ENCODE measurements at places on chromosomes 16 and 17.

- DNase-seq = no peak
These were observed 59.2 kb downstream of the B9D1 start for GRCh38 chr17:19303367-19303776.

DNA sequence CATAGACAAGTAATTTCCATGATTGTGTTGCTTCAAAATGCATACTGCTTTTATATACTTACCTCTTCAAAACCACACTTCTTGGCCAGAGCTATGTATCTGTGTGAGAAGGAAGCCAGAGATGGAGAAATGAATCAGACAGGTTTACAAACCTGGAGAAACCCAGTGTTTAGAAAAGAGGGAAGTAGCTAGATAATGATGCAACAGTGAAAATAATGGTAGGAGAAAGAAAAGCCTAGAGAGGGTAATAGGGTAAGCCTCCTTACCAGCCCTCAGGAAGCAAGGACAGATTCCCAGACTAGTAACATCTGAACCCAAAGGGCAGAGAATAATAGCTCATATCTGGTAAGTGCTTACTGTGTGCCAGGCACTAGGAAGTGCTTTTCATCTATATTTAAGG, 250.3 kb upstream of the CDH11 start:
- no peak for DNase-seq

DNA sequence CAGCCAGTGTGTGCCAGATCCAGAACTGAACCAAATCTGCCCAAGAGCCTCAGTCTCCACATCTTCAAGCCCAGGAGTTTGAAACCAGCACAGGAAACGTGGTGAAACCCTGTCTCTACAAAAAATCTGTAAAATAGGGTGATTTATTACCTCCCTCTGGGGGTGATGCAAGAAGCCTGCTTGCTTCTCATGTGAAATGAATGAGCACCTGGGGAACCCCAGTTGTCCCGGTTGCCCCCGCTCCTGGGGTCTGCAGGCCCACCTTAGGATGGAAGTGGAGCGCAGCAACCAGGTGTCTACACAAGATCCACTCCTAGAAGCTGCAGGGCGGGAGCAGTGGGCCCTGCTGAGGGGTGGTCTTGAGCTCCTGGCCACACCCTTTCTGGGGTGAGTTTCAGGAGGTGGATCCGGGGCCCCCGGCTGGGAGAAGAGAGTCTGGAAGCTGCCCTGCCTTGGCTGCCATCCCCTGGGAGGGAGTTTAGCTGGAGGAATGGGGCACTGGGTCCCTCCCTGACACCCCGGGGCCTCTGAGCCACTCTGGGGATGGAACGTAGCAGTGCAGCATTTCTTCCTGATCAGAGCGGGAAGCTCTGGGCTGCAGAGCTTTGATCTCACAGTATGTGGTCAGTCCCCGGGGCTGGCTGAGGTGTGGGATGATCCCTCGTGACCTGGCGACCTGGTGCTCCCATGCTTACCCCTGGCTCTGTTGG, 117.8 kb downstream of the RAB11FIP4 start:
- no peak for DNase-seq

DNA sequence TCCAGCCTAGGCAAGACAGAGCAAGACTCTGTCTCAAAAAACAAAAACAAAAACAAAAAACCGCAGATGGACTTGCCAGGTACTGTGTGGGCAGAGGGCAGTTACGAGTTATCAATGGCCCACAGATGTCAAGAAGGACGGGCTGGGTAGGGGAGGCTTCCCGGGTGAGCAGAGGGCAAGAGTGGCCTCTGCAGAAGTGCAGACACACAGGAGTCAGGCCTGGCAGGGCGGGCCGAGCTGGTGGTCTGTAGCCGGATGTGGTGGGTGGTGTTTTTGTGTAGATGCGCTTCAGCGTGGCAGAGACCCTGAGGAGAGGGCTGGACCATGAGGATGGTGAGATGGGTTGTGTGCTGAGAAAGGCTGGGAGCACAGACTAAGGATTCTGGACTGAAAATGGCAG, 44.9 kb upstream of the KDM6B start:
- no peak for DNase-seq

- DNase-seq = peak; percentile 6
These were observed 14.5 kb downstream of the C17orf100 start for GRCh38 chr17:6666077-6666521.

- DNase-seq = peak; percentile 85
These were observed at the start of gene LASP1 for GRCh38 chr17:38869526-38870258. Gene LASP1, plus strand, starts transcription at chr17:38870058. Its CDS starts 132 bp downstream, at chr17:38870190.

DNA sequence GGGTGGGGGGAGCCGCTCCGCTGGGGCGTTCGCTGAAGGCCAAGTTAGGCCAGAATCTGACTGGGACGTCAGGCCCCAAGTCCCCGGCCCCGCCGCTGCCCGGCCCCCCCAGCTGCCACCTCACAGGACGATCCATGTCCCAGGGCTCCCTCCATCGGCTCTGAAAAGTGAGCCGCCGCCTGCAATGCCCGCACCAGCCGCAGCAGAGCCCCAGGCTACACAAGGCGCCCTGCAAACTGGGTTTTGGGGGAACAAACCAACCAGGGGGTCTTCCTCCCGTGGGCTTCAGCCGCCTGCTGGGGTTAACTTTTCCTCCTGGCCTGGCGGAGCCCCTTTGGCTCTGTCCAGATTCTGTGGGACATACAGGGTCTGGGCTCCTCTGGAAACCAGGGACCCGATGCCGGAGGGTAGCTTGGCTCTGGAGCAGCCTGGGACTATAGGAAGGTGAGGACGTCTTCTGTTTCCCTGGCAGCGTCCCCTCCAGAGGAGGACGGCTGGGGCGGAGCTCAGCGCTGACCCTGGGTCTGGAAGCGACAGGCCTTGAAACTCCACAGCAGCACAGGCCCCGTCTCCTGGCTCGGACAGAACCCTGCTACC, 835 bp downstream of the NME4 start:
- DNase-seq = no peak

DNA sequence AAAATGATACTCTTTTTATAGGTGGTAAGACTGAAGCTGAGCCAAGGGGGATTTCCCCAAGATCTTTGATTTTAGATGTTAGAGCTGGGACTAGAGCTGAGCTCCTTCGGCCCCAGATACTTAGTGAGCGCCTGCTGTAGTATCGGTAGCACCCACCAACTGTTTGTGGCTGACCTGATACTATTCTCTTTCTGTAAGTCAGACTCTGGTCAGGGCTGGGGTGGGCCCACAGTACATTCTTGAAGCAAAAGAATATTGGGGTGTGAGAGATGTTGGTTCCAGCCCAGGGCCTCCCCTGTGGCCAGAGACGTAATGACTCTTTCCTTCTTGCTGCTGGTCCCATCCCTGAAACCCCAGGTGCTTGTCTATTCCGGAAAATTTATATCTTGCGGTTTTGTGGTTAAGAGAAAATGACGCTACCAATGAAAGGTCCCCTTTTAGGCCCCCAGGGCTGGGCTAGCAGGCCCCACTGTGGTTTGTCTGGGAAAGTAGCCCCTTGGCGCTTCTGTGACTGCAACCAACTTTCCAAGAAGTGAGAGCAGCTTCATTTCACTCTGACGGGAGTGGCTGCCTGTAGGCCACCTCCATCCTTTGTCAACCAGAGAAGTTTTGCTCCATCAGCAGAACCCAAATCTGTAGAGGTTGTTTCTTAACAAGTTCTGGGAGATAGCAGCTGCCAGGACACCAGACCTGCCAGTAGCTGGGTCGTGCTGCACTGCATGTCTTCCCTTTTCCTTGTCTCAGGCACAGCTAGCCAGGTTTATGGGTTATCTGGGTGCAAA, 86.4 kb upstream of the LGALS9 start:
- DNase-seq = peak; percentile 86

- DNase-seq = no peak
These were observed 127.2 kb upstream of the RCVRN start for GRCh38 chr17:10032118-10032852.

GRCh38 chr17:77881545-77881944, 77.0 kb upstream of the TNRC6C start:
- peak; percentile 94 for DNase-seq

GRCh38 chr17:32792207-32792606, 84.7 kb downstream of the MYO1D start:
- no peak for DNase-seq

DNA sequence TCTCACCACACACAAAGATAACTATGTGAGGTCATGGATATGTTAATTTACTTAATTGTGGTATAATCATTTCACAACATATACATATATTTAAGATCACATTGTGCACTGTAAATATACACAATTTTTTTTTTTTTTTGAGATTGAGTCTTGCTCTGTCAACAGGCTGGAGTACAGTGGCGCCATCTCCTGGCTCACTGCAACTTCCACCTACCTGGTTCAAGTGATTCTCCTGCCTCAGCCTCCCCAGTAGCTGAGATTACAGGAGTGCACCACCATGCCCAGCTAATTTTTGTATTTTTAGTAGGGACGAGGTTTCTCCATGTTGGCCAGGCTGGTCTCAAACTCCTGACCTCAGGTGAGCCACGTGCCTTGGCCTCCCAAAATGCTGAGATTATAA, 11.5 kb upstream of the PRSS54 start:
- no peak for DNase-seq

DNA sequence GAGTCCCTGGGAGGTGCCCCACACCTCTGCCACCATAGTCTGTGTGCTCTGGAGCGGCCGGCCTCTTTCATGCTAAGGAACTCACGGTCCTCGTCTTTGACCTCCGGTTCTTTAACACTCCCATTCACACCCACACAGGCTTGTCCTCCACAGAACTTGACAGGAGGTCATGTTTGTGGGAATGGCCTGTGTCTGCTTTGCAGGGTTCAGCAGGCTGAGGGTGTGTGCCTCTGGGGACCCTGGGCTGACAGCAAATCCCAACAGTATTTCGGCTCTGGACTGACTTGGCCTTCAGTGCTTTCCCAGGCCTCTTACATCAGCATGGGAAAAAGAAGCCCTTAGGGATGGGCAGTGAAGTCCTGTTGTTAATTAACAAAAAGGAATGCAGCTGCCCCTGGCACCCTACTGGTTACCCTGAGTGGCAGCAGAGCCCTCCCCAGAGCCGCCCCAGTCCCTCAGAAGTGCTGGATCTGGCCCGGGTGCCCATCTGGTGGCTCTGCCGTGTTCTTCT, 35.4 kb upstream of the ADORA2B start:
- no peak for DNase-seq

DNA sequence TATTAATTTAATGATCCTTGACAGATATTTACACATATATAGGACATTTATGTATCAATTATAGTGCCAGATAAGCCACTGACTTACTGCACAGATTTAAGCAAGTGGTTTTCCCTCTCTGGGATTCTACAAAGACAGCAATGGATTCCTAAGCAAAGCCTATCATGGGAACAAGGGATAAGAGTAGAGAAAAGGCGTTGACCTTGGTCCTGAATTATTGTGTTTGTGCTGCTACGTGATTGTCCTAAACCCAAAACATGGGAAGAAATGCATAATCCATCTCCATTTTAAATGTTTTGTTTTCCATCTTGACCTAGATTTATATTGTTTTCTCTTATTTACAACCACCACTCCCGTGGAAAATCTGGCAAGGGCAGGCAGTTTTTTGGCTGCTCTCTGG, 14.0 kb downstream of the SLFN11 start:
- DNase-seq = no peak

DNA sequence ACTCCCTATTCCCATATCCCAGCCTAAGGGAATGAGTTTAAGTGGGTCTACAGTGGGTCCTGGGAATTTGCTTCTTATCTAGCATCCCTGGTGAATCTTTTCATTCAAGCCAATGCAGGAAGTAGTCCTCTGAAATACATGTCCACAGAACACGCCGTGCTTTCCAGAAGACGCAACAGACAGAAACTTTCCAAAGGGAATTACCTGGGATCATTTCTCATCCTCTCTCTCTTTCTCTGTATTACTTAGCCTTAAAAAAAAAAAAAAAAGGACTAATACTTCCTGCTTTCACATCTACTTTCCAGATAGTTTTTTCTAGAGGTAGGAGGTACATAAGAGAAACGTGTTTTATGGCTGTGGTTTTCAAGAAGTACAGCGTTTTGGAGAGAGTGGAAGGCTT, 499.0 kb downstream of the MAF start:
- DNase-seq = no peak

- DNase-seq = no peak
These were observed 13.4 kb upstream of the CRHR1 start for GRCh38 chr17:45770632-45771270.

- peak; percentile 73 for DNase-seq
These were observed at the start of gene MAP2K6 for GRCh38 chr17:69414408-69415274. Gene MAP2K6, plus strand, starts transcription at chr17:69414697. Its CDS starts 288 bp downstream, at chr17:69414985.

DNA sequence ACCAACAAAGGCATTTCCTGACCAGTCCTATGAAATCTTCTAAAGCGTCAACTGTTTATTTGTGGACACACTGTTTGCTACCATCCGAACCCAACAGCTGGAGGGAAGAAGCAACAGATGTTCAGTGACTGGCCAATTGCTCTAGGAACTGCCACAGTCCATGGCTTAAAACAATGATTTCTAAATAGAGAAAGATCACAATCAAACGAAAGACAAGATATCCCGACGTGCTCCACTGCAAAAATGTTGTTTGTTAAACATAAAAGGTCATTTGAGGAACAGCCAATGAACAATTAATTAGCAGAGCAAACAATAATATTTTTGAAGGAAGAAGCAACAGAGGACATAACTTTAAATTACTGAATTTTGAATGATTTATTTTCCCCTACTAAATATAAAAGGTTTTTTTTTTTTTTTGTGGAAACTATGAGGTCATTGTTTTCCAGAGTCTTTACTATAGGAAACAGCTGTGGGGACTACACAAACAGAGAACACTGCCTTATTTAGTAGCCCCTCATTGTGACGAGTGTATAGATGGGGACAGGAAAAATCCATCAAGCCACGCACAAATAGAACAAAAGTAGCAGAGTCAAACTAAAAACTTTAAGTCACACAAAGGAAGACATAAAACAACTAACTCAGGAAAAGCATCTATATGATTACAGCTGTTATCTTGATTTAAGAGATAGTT, 17.2 kb downstream of the USP31 start:
- no peak for DNase-seq

All from NK-92 treated with Interleukin-12 subunit alpha and Interleukin-12 subunit beta, amount 100 ng/mL, for 24 hours (cell line).